Right hindlimb (tissue), 1 donor: ENCODE measurements at places on chromosomes 3 and 15.
A peak's percentile ranks its signal among the peaks of the same experiment; 100 is the strongest.

DNA sequence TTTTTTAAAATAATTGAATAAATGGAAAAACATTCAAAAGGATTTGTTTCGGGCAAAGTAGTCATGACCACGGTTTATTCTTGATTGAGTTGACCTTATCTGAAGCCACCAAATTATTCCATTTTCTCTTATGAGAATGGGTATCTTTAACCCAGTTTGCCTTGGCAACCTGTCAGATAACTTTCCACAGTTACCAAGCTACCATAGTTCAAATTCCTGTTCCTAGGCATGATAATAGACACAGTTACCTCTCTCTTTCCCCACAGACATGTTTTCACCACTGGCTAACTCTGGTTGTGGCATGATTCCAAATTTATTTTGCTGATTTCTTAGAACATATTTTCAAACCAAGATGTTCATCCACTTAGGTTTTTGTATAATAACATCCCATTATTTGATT lies 84.9 kb downstream of the NECTIN3 start:
- DNase-seq = no peak

GRCh38 chr15:65372787-65373067 lies 5.1 kb downstream of the IGDCC3 start:
- no peak for DNase-seq

DNA sequence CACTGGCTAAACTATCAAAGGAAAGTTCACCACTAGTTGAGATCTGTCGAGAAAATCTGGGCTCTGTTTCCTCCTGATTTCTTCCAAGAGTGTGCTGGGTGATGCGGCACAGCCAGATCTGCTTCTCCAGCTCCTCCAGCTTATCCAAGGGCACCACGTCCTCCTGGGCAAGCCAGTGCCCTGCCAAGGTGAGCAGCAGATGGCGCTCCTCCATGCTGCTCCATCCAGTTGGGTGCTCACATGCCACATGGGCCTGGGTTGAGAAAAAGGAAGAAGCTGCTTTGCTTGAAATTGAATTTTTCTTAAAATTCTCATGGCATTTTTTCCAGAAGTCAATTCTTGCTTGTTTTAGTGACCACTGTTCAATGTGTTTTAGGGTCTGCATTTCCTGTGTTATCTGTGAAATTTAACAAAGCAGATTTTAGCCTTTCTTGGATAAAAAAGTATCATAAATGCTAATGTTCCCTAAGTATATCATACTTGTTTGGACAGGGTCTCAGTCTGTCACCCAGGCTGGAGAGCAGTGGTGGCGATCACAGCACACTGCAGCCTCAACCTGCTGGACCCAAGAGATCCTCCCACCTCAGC lies 47.3 kb downstream of the EIF3J start:
- DNase-seq = no peak

DNA sequence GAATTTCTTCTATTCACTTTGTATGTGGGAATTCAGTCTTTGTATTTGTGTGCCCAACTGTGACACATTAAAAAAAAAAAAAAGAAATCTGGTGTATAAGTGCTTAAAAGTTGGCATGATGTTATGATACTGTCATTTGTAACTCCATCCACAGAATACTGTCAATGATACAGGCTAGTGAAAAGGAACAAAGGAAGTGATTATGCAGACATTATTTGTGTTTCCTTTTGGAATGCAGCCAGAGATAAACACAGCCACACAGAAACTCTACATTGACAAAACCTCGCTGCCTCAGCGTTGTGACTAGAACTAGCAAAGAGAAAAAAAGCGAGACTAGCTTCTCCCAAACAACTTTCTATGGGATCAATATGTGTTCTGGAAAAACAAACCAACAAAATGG lies 519.2 kb upstream of the AGTR1 start:
- DNase-seq = no peak

GRCh38 chr3:112084980-112085705 lies 1.0 kb upstream of the C3orf52 start:
- no peak for DNase-seq

GRCh38 chr3:186825294-186825821 lies 17.2 kb upstream of the ADIPOQ start:
- DNase-seq = peak; percentile 34

- DNase-seq = no peak
Observed at GRCh38 chr15:95265419-95265997, 1034.1 kb downstream of the MCTP2 start.

DNA sequence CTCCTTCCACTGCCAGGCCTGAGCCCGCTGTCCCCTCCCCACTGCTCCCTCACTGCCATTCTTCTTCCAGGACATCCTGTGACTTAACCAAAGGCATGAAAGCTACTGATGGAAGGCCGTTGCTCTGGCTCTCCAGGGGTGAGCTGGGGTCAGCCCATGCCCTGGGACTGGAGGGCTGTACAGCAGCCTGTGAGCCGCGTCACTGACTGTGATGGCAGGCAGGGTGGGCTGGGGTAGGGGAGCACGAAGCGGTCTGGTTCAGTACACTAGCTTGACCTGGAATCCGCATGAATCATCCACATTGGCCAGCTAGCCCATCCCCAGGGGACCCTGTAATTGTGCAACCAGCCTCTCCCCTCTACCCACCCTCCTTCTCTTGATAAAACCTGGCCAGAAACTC lies 30.8 kb downstream of the CORO2B start:
- no peak for DNase-seq

DNA sequence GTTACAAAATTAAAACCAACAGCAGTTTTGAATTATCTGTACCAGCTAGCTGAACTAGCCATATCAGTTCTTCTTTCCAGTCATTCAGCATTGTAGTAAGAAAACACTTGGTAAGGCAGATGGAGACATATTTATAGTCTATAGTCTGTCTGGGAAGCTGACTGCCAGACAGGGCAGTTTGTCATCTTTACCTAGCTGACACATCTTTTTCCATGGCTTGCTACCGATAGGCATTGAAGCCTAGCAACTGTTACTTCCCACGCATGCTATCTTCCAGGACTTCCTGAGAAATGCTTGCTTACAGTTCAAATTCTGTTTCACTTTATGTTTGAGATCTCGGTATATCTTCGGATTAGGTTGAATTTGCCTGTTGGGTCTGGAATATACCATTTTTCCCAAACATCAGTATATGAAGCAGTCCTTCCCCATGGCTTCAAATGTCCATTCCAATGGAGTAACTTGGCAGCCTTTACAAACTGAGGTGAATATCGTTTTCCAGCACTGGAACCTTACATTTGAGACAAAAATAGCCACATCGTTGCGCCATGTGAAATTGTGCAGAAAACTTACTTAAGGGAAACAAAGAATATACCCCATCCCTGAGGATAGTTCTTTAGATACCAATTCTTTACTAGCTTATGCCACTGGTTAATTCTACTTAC lies 8.8 kb downstream of the GNL3 start:
- DNase-seq = no peak

DNA sequence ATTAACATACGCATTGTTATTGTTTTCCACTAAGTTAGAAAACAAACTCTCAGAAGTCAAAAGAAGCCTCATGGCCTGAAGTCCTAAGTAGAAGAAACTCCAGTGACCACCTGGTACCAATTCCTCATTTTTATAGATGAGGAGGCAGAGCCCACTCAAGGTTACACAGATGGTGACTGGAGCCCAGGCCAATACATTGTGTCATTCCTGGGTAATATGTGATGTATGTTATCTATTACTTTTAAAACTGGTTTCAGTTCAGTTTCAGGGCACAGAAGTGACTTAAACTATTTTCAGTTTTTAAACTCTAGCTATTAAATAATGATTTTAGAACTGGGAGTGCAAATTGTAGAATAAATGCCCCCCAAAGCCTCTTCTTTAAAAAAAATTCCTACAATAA lies 66.7 kb upstream of the STXBP5L start:
- no peak for DNase-seq

GRCh38 chr3:156483961-156484787 lies 70.7 kb downstream of the SSR3 start:
- DNase-seq = no peak

DNA sequence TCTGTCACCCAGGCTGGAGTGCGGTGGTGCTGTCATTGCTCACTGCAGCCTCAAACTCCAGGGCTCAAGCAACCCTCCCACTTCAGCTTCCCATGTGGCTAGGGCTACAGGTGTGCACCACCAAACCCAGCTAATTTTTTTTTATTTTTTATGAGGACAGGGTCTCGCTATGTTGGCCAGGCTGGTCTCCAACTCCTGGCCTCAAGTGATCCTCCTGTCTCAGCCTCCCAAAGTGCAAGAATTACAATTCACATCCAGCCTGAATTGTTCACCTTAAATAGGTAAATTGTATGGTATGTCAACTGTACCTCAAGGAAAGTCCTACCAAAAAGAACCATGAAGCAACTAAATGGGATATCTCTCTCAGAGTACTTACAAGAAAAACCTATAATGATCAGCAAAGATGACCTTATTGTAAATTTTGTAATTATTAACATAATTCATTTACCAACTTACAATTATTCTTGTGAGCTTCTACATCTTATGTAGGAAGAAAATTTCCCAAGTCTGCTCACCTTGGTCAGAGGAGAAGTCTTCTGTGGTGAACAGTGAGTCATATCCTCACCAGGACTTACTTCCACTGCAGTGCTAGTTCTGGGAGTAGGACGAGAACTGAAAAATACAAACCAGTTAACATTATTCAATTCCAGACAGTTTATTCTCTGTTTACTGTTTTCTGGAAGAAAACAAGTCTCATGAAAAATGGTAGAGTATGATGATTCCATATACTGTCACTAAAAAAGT lies 54.4 kb downstream of the ULK4 start:
- no peak for DNase-seq

DNA sequence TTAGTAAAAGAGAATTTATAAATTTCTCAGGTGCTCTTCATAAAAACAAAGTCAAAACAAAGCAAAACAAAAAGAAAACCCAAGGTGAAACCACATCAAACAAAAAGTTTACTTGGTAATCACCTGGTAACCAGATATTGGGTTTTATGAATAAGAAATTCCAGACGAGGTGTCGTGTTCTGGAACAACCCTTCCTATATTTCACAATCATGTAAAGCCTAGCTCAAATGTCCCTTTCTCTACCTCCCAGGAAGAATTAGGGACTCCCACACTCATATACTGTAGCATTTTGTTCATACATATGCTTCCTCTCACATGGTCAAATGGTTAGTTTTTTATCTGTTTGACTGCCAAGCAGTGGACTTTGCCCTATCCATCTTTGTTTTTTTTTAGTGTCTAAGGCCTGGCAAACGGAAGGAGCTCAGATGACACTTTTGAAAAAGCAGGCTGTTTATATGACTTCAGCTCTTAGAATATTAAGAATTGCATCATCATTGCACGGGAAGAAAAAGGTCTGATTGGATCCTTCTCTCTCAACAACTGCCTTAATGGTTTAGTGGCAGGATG lies 326.7 kb upstream of the TBL1XR1 start:
- no peak for DNase-seq

DNA sequence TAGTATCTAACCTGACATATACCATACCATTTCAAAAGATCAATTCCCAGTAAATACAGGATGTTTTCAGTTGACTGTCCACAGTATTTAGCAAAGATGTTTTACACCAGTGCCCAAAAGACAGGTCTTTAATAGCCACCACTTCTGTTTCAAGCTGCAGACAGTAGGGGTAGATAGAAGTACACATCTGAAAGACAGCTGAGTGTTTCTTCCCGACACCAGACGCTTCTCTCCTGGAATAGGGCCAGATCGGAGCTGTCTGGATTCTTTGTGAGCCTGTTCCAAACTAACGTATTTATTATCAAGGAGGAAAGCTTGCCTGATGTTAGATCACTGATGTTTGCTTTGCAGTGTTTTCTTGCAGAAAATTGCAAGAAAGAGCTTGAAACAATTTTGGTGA lies 136.1 kb upstream of the RBMS3 start:
- DNase-seq = peak; percentile 70

GRCh38 chr3:42670670-42671069 lies 14.7 kb upstream of the KLHL40 start:
- DNase-seq = no peak

- no peak for DNase-seq
Observed at GRCh38 chr3:175479175-175479574, 620.0 kb downstream of the NAALADL2 start.

GRCh38 chr15:80550219-80550907 lies 144.7 kb upstream of the ABHD17C start:
- DNase-seq = no peak

DNA sequence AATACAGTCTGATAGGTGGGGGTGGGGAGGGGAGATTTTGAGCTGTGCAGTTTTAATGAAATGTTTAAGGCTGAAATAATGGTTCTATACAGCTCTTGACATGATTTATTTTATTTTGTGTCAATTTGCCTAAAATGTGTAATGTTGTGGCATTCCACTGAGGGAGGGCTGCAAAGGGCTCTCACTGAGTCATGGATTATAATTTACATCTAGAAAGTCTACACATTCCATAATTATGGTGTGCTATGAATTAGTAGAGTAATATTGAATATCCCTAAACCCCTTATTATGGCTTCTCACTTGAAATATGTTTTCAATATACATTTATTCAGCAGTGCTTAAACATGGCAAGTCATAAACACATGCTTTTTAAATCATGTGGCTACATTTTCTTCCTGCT lies 103.9 kb downstream of the RARB start:
- DNase-seq = no peak
